ENCODE measurements at places on chromosomes 1 and 21.

DNA sequence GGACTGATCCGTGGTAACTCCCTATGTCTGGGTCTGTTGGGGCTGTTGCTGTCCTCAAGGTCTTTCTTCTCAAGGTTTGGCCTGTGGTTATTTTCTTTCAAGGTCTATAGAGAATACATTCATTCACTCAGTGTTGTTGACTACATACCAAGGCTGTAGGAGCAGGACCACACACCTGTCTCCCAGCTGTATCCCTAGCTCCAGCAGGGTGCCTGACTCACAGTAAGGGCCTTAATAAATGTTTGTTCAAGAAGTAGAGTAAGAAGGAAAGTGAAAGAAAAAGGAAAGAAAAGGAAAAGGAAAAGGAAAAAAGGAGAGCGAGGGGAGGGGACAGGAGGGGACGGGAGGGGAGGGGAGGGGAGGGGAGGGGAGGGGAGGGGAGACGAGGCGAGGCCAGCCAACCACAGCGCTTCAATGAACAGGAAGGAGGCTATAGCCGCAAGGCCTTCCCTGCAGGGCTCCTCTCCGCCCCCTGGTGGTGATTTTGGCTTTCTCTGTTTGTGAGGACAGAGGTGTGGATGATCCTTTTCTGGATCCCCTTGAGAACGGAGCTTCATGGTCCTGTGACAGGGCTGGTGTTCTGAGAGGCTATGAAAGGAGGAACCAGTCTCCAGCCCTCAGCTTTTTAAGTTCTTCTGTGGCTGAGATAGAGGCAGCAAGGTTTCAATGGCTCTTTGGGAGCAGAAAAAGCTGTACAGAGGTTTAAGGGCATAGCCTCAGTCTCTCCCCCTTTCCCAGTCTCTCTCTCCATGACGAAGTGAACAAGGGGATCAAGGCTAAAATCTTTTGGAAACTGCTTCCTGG lies 30.6 kb upstream of the LCE5A start:
- no peak for DNase-seq

GRCh38 chr1:77394166-77394565 lies 112.3 kb downstream of the AK5 start:
- DNase-seq, result no peak

GRCh38 chr1:237281481-237281880 lies 239.5 kb downstream of the RYR2 start:
- DNase-seq, result peak; percentile 63

GRCh38 chr1:73604211-73604610 lies 593.8 kb downstream of the LRRIQ3 start:
- DNase-seq, result no peak

DNA sequence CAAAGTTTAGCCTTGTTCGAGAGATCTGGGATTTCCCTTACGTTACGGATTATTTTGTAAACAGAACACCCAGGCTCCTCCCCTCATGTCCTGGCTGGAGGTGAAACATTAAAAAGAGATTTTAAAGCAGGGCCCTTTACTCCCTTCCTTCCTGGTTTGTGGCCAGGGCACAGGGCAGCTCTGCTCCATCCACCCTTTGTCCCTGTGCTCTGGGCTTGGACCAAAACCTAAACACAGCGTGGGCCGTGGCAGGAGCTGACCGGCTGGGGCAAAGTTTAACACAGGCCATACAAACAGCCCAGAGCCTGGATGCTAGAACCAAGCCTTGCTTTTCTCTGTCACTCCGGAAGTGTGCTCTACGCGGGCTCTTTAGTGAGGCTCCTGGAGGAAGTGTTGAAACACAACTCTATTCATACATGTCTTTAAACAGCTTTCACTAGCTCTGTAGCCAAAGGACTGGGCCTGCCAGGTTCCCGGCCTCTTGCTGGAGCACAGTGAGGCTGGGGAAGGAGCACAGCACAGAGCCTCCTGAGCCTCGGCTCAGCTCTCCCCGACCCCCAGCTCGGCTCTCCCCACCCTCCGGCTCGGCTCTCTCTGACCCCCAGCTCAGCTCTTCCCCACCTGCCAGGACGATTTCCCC lies 84.7 kb downstream of the PDE9A start:
- DNase-seq, result peak; percentile 78

- no peak for DNase-seq
Observed at GRCh38 chr1:63902844-63903589, 129.2 kb downstream of the ROR1 start.

Measured in Ammon's horn (tissue), 1 donor.